Activated T-cell treated with anti-CD3 and anti-CD28 coated beads for 4 hours (primary cell): ENCODE measurements at places on chromosomes 7 and 10.

DNA sequence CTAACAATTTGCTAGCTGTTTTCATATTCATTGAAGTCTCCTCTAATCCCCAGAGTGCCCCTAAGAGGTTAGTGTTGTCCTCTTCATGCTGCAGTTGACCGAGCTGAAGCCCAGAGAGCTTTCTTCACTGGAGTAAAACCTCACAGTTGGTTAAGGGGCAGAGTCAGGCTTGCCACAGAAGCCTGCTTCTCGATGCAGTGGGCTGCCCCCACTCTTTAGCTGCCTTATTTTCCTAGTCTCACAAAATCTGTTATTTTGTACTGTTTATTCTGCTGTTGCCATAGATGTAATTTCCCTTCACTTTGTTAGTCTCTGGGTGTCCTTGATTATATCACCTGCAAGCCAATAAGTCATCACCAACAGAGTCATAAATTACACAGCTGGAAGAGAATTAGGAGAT, 56.3 kb upstream of the ZPBP start:
- DNase-seq: no peak

DNA sequence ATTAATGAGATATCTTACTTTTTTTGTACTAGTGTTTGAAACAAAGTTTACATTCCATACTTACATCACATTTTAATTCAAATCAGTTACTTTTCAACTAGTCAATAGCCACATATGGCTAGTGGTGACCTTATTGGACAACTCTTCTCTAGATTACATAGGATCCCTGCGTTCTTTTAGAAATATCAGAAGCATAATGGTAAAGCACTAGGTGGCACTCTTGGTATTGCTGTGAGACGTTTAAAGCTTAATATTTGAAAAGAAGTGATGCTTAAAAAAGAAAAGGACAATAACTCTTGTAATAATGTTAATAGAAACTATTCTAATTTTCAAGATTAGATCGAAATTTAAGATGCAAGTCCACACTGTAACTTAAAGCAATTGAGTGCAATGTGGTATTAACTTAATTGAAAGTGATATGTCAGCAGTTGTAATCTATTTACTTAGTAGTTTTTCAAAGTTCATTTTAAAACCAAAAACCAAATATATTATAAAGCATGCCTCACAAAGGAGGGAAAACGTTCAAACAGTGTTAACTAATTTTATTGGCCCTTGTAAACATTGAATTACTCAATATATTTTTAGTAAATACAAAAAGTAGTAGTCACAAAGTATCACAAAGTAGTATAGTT, 339.1 kb downstream of the ATRNL1 start:
- no peak for DNase-seq

DNA sequence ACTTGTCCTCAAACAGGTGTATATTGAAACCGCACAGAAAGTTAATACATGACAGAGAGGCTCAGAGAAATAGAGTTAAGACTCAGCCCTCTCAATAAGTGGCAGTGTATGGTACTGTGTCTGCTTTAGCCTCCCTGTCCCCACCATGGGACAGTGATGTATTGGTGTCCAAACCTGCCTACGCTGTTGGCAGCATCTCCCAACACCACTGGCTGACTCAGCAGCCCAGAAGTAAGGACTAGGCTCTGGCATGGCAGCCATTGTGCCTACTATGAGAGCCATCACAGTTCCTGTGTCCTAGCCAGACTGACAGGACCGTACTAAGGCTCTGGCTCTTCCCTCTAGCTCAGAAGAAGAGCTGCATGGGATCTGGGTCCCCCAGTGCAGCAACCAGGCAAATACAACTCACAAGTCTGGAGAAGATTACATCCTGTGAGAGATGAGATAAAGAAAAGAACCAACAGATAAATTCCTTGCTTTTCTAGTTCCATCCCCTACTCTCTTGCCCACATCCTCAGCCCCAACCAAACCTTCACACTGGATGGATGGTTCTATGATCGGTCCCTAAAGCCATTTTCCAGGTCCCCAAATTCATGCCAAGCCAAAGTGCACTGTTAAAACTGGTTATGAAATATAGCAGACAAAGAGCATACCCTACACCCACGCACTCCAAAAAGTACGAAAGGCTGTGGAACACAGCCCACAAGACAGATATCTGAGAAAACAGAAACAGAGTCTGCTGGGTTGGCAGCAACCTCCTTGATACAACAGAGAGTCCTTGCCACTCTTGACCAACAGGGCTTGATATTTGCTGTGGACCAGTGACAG, 44.1 kb upstream of the DMTF1 start:
- DNase-seq: no peak

DNA sequence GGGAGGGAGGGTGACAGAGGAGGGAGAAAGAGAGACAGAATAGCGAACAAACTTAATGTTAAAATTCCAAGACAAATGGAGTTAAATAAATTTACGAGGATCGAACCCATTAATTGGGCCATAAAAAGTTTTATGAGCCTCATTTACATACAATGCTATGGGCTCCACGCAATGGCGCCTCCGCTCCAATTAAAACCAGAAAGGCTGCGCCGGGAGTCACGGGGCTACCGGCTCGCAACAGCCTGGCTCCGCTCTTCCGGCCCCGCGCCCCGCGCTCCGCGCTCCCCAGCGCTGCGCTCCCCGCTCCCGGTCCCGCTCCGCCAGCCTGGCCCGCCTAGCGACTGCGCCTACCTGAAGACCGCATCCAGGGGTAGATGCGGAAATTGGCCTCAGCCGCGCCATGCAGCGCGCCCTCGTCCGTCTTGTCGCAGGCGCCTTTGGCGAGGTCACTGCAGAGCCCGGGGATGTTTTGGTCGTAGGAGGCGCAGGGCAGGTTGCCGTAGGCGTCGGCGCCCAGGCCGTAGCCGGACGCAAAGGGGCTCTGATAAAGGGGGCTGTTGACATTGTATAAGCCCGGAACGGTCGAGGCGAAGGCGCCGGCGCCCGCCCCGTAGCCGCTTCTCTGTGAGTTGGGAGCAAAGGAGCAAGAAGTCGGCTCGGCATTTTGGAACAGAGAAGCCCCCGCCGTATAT, 513 bp downstream of the HOXA7 start:
- no peak for DNase-seq

DNA sequence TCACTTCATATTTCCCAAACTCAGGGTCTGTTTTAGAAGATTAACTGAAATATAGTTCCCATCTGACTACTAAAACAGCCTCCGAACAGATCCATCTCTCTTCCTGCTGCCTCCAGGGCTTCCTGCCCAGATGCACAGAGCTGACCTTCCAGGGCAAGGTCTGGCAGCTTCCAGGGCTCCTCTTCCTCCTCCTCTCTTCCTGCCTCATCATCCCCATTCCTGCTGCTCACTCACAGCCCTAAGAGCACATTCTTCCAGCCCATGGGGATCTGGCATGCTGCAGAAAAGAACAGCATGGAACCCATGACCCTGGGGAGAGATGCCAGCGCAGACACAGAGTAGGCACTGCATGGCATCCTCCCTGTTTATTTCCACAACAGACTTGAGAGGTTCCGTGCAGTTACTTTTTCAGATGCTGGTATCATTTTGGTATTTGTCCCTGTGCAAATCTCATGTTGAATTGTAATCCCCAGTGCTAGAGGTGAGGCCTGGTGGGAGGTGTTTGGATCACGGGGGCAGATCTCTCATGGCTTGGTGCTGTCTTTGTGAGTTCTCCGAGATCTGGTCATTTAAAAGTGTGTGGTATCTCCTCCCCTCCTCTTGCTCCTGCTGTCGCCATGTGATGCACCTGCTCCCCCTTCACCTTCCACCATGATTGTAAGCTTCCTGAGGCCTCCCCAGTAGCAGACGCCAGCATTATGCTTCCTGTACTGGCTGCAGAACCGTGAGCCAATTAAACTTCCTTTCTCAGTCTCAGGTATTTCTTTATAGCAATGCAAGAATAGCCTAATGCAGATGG, 4.4 kb downstream of the PKD1L1 start:
- DNase-seq: no peak

DNA sequence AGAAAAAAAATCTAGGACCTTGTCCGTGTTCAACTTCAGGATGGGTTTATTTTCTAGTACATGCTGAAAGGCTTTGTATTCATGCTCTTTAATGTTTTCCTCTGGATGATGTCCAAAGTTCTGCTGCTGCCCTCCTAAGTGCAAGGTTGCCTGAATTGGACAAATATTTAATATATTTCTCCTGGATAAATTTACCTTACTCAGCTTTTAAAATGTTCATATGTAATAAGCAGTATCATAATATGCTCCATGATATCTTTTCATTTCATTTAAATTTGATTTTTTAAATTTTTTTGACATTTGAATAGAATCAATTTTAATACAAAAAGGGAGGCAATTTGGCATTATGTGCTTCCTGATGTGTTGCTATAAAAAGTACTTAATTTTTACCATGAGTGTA, 95.9 kb upstream of the SLC25A13 start:
- no peak for DNase-seq
